ENCODE measurements at places on chromosomes 5 and 9. TPM values are rescaled to one million over a fixed set of nuclear protein-coding genes. Genes with fewer than 3 reads are reported as not detected.

GRCh38 chr5:159402856-159403255, 72.6 kb upstream of the IL12B start:
- no peak for DNase-seq

DNA sequence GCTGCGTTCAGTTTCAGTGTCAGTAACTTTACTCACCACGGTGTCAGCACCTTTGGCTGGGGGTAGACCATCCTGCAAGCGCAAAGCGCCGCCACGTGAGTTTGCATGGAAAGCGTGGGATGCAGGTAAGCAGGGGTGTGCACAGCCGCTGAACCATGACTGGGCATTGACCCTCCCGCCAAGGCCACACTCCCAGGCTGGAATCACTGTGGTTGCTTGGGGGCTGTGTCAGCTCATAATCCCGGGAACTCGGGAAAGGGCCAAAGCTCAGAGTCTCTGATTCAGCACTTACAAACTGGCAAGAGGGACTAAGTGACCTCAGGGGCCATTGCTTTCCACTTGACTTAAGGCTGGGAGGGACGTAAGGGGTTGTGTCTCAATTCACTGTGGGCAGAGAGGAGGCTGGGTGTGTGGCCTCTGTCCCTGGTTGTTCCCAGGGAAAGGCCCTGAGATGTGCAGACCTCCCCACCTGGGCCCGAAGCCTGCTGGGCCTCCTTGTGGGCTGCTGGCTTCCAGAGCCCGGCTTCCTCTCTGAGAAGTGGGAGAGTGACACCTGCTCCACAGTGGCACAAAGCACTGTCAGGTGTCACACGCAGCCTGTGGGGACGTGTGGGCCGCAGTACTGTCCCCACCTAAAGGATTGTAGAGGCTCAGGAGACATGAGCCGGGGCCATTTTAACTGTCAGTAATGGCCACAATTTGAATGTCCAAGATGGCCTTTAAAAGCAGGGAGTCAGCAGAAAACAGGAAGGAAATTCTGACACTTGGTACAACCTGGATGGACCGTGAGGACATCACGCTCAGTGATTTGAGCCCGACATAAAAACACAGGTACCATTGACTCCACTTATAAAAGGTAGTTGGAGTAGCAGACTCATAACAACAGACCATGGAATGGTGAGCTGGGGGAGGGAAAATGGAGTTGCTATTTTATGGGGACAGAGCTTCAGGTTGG, 16.7 kb downstream of the ABO start:
- DNase-seq: no peak

- DNase-seq: peak; percentile 66
These were observed 84.9 kb downstream of the RGS3 start for GRCh38 chr9:113548221-113549041.

- DNase-seq: no peak
These were observed 457 bp downstream of the UGCG start for GRCh38 chr9:111896942-111897600.

DNA sequence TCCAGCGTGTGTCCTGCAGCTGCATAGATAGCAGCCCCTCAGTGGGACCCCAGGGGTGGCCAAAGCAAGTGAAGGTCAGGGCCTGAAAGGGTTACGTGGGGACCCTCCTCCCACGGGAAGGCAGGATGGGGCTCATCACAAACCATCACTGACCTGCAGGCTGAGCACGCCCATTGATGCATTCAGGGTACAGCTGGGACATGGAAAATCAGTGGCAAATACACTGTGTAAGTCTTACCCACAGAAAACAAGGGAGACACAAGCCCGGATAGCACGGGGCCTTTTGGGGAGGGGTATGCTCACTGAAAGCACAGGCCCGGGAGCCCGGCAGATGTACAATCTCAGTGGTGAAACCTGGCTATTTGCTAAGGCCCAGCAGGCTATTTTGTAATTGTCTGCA, 49.1 kb downstream of the SEMA4D start:
- no peak for DNase-seq

- no peak for DNase-seq
These were observed 40.4 kb downstream of the PPIC start for GRCh38 chr5:122996091-122996490.

The SNCAIP gene
- total RNA-seq: 19.0 TPM

DNA sequence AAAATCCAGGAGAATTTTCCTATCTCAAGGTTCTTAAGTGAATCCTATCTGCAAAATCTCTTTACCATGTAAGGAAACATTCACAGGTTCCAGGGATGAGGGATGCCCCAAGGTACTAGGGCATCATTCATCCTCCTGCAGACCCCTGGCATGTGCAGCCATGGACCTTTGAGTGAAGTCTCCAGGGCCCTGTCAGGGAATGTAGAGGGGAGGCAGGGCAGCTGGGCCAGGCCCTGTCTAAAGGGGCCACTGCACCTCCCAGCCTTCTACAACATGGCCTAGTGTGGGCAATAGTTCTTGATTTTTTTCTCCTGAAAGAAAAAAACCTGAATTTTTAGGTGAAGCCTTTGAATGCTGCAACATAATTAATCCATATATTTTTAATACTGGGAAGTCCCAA, 63.3 kb downstream of the SEMA4D start:
- no peak for DNase-seq

GRCh38 chr9:8660383-8660782, 860.8 kb upstream of the DMAC1 start:
- DNase-seq: peak; percentile 41

The F12 gene
- total RNA-seq: 0.43 TPM

DNA sequence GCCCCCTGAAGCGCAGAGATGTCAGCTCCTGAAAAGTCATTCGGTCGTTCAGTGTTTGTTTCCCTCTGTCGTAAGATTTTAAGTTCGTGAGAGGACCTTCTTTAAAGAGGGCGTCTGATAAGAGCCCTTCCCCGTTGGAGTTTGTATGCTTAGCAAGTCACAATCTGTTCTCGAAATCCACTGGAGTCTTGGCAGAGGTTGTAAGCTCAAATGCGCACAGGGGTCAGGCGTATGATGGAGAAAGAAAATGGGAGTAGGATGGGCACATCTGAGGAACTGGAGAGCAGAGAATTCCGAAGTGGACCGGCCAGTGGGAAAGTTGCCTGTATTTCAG, 710 bp downstream of the HSD17B4 start:
- DNase-seq: peak; percentile 67

GRCh38 chr9:82170866-82171265, 182.3 kb downstream of the SPATA31D1 start:
- no peak for DNase-seq

DNA sequence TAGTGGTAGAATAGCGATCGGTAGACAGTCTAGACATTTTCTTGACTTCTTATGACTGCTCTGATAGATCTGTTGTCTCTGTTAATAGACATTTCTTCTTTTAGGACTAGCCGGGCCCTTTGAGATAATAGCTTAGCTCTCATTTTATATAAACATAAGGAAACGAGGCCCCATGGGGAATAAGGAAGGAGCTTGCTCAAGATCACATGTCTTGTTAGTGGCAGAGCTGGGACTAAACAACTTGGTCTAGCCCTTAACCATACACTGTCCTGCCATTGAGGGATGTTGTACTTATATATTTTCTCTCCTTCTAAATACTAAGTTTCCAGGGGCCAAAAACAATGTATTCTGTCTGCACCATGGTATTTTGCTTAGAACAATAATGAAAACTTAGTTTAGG, 140.0 kb downstream of the GCNT1 start:
- no peak for DNase-seq

- no peak for DNase-seq
These were observed 33.1 kb upstream of the SPIN1 start for GRCh38 chr9:88355166-88355565.

The DMGDH gene
- 4.5 TPM for total RNA-seq

DNA sequence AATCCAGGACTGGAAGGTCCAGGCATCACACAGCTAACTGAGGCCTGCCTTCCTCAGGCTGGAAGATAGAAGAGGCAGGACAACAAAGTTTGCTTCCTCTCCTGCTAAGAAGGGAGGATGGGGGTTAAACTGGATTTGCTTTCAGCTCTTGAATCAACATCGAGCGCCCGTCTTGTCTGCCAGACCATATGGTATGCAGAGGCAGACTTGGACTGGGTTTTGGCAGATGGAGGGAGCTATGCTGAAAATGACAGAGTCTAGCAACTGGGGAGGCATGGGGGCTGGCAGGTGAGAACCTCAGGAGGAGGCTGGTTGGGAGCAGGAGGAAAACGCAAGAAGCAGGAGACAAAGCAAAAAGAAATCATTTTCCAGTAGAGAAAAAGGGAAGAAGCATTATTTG, 289.5 kb upstream of the IL12B start:
- no peak for DNase-seq

DNA sequence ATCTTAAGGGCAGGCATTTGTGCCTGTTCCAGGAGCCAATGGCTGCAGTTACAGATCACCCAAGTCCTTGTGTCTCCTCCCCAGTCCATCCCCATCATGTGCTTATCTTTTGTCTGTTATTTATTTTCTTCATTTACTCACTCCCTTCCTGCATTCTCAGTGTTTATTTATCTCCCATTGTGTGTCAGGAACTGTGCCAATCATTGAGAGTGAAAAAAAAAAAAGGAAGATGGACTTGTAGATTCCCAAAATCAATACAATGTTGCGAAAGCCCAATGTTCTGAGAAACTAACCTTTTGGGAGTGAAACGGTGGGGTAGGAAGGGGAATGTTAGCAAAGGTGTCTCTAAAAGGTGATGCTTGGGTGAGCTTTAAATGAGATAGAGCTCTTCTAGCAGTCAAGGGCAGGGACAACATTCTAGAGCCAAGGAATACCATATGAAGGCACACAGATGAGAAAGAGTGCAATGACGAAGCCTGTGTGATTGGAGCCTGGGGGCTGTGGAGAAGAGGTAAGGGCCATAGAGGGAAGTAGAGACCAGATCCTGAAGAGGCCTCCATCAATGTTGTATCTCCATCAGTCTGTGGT, 53.0 kb downstream of the CMYA5 start:
- no peak for DNase-seq

- DNase-seq: peak; percentile 72
These were observed 563.2 kb downstream of the NR2F1-AS1 start for GRCh38 chr5:93017849-93018248.

GRCh38 chr5:81265101-81265500, 32.0 kb downstream of the CKMT2 start:
- no peak for DNase-seq

DNA sequence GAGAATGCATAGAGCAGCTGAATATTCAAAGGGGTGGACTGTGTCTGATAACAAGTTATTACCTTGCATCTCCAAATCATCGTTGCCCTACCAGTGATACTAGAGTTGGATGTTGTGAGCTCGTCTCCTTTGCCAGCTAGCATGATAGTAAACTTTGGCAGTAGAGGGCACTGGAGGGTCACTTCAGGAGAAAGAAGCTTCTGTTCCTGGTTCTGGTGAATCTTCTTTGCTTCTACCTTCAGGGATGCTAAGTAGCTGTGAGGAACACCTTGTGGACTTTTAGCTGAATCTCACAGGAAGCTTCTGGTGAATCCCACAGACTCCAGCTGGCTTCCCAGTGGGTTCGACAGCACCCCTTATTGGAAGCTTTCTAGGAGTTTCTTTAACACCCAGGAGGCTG, 626.6 kb upstream of the SGCD start:
- no peak for DNase-seq

DNA sequence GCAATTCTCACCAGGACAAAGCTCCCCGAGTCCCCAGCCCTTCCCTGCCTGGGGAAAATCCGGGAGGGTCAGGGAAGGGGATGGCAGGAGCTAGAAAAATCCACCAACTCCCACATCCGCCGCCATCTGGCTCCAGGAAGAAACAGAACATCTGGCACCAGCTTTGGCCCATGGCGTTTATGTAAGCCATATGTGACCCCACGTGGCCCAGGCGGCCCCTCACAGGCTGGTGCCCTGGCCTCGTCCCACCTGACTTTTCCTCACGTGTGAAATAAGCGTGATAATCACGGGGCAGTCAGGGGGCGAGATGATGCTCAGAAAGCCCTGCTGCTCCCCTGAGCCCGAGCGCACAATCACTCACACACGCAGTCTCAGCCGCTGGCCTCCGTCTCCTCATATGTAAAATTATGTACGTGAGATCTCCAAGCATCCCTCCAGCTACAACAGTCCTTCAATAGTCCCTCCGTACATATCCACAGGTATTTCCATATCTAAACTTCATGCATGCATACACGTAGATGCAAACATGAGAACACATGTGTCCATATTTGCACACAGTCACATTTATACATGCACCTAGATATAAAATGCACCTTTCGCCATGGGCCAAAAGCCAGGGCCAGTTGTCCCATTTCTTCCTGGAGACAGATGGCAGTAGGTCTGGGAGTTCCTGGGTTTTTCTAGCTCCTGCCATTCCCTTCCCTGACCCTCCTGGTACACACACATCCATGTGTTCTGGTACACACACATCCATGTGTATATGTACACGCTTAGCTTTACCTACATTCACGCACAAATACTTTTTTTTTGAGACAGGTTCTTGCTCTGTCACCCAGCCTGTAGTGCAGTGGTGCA, 28.9 kb downstream of the PLPP7 start:
- peak; percentile 58 for DNase-seq
